ENCODE measurements at places on chromosomes 12 and 14.

DNA sequence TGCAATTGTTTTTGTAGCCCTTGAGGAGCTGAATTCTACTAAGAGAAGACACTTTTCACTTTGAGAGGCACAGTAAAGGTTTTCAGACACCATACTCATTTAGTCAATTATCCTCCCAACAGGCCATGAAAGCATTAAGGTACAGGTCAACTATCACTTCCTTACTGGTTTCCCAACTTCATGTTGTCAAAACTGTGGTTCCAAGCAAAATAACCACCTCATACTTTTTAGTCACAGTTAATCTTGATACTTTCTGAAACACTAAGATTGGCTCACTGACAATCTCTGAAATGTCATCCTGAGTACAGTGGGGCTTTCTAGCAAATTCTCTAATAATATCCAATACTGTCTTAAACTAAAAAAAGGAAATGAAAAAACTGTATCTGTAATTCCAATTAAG, 71.7 kb downstream of the SLC2A13 start:
- DNase-seq = no peak

GRCh38 chr14:86892152-86892956, 1100.6 kb downstream of the GALC start:
- DNase-seq = no peak

GRCh38 chr14:59356312-59356711, 108.9 kb downstream of the GPR135 start:
- DNase-seq = no peak

- DNase-seq = no peak
Observed at GRCh38 chr14:102758087-102758486, 19.2 kb upstream of the TRAF3 start.

- no peak for DNase-seq
Observed at GRCh38 chr12:122088179-122088810, 9.7 kb downstream of the MLXIP start.

DNA sequence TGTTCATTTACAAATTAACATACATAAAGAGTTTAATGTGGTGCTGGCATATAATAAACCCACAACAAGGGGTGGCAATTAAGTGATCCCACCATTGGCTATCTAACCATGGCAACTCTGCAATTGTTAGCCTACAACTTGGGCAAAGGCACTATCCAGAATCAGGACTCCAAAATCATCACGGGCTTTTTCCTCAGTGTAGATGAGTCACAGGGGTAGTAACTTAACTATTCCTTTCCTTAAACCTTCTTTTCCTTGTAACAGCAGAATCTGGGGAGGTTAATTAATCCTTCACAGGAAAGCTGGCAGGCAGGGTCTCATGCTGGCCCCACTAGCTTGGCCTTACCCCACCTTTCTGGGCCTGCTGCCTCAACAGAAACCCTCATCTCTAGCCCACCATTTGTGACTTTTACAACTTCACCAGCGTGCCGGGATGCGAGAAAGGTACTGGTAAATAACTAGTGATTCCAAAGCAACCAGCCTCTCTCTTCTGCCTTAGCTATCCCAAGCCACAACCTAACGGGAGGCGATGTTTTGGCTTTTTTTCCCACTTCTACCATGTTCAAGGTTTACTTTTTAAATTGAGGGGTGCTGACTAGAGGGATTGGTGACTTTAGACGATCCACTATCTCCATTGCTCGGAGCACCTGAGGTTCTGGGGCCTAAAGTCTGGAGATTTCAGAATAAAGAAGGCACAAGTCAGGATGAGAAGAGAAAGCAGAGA, 744 bp downstream of the ATP5MC2 start:
- DNase-seq = no peak

DNA sequence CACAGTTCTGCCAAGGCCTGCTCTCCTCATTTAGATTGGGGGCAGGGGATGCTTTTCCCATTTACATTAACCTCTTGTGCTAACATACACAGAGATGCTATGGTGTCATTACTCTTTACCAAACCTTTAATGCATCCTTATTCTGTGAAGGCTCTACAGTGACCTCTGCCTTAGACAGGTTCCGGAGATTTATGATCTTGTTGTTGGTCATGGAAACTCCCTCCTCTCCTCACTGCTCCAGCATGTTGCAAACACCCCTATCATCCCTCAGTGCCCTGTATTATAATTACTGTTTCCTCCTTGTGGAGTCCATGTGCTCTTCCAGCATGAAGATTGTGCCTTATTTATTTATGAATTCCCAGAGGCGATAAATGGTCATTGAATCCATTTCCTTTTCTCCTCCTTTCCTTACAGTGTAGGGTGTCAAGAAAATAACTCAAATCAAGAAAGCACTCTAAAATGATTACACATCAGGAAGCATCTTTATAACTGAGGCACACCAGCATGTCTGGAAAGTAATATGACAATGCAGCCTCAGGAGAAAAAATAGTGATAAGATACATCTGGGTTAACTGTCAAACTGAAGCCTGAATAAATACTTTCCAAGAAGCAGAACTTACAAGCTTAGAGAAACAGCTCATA, 37.8 kb downstream of the RTN1 start:
- no peak for DNase-seq

GRCh38 chr14:78401866-78402265, 231.7 kb downstream of the NRXN3 start:
- DNase-seq = no peak

DNA sequence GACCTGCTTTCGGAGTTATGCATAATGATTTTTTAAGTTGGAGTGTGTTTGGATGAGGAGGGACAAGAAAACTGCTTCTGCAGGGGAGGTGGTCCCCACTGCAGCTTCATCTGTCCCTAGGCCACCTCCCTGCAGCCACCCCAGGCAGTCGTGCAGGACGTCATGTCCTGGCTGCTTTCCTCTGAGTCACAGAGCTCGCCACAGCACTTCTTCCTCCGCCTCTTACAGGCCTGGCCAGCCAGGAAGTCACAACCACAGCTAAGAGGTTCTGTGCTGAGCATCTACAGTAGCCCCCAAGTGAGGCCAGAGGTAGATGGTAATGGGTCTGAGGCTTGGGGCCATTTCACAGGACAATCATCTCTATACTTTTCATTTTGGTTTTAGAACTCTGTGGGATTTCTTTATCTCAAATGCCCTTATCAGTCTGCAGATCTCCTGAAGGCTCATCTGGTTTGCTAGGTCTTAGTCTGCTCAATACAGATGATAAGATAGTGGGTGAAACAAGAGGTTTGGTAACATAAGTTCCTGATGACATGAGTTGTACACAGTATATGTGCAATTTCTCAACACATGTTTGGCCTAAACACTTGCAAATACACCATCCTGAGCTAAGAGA, 106.4 kb downstream of the ARF6 start:
- DNase-seq = peak; percentile 93

DNA sequence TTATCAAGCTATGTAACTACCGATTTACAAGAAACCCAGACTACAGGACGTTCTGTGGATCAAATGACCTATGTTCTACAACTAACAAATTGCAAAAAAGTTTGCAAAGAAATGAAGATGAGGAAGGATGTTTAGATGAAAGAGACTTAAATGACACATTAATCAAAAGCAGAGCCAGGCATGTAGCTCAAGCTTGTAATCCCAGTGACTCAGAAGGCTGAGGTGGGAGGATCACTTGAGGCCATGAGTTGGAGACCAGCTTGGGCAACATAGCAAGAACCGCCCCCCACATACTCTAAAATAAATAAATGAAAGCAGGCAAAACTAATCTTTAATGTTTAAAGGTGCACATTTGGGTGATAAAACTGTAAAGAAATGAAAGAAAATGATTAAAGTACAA, 331.9 kb downstream of the BTG1 start:
- DNase-seq = no peak

- DNase-seq = no peak
Observed at GRCh38 chr12:69789351-69789750, 35.7 kb upstream of the MYRFL start.

DNA sequence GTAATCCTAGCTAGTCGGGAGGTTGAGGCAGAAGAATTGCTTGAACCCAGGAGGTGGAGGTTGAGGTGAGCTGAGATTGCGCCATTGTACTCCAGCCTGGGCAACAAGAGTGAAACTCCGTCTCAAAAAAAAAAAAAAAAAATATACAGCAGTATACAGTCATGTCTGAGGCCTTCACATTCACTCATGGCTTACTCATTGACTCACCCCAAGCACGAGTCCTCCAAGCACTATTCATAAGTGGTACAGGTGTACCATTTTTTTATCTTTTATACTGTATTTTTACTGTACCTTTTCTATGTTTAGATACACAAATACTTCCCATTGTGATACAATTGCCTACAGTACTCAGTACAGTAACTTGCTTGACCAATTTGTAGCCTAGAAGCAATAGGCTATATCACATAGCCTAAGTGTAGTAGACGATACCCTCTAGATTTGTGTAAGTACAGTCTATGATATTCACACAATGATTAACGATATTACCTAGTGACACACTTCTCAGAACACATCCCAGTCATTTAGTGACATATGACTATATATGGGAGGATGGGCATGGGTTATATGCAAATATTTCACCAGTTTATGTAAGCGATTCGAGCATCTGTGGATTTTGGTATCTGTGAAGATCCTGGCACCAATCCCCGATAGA, 12.2 kb downstream of the LLPH start:
- DNase-seq = no peak

DNA sequence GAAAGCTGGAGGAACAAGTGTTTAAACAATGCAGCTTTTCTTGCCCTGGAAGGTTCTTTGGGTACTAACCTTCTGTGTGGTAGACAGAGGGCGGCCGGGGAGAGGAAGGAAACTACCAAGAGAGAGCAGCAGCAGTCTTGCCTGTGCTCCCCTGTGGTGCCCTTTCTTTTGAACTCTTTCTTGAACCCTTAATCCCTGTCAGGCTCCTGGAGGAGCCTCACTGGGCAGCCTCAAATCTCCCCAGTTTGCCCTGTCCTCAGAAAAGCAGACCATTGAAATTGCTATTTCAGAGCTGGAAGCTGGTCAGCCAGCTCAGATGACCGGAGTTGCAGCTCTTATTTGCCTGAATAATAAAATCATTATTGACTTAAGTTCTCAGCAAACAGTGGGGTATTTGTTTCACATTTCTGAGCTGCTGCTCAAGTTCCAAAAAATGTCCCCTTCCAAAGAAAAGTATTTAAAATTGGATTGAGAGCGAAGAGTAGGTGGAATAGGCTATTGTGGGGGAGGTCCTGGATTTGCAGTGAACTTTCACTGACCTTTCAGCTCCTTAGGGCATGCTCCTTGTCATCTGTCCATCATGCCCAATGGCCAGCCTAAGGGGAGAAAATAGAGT, 42.1 kb upstream of the RNASE3 start:
- no peak for DNase-seq

- DNase-seq = no peak
Observed at GRCh38 chr14:88004506-88005036, 364 bp upstream of the GPR65 start.

DNA sequence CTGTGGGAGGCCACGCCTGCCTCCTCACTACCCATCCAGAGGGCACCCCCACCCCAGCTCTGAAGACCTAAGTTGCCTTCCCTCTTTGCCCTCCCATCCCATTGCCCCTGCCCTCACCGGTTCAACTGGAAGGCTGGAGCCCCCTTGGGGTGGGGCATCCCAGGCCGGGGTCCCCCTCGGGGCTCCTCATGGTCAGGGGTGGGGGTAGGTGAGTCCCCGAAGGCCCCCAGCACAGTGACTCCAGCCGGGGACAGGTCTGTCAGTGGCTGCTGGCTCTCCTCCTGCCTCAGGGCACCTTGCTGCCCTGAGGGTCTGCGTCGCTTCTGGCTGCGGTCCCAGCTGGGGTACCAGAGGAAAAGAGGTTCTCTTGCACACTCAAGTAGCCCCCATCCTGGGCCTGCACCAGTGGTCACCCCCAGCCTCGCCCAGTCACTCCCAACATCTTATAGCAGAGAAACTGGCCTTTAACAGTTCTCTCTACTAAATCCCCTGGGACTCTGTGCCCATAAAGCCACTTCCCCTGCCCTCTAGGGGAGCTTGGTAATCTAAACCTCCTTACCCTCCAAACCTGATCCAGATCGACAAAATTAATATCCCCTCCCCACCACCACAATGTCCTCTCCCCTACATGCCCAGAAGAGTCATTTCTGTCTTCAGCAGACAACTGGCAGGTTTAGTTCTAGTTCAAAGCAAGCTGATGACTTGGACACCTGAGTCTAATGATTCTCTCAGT, 5.1 kb downstream of the PIANP start:
- DNase-seq = no peak

DNA sequence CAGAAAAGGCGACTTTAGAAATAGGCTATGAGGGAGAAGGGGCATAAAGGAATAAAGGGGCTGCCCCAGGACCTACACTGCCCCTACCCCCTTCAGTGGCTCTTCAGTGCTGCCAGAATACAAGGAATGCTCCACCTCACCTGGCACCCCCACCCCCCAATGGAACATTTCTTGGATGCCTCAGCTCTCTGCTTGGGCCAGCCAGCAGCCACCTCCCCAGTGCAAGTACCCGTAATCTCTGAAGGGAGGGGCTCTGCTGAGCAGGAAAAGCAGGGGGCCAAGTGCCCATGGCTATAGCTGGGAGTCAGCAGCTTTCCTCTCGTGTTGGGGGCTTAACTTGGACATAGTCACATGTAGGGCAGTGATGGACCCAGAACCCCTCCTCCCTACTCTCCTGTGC, 33.3 kb downstream of the BAZ2A start:
- DNase-seq = no peak

DNA sequence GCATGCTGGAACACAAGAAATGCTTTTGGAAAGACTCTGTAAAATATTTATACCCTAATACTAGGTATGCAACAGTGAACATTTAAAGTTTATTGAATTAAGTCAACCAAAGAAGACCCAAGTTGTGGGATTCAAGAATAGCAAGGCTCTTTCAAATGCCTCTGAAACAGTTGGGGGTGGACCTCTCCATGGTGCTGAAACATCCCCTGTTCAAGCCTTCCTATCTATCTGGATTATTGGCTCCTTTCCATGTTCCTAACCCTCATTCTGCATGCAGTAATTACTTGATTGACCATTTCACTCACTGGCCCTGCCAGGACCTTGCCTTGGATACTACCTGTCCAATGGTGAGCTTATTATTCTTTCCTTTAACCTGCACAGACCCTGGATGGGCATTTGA, 349.7 kb downstream of the NRXN3 start:
- no peak for DNase-seq

DNA sequence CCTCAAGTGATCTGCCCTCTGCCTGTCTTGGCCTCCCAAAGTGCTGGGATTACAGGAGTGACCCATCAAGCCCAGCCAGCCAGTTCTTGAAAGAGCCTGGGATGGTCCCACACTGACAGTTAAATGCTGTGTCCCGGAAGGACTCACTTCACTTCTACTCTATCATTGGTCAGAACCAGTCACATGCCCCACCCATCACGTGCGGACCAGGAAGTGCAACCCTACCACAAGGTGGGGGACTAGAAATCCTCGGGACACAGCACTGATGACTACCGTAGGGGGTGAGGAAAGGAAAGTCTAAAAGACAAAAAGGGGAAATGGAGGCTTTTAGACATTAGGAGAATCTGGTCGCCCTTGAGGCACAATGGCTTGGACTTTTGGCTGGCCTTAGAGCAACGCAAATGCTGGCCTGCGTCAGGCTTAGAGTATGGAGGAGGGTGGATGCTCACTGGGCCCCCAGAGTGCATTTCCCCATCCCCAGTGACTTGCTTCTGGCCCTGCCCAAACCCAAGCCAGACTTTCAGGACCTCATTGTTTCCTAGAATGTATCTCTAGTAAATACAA, 207.7 kb downstream of the TTC8 start:
- DNase-seq = no peak
